Cerebellar nuclear complex (tissue), 1 donor: ENCODE measurements at places on chromosomes 5 and 9.

DNA sequence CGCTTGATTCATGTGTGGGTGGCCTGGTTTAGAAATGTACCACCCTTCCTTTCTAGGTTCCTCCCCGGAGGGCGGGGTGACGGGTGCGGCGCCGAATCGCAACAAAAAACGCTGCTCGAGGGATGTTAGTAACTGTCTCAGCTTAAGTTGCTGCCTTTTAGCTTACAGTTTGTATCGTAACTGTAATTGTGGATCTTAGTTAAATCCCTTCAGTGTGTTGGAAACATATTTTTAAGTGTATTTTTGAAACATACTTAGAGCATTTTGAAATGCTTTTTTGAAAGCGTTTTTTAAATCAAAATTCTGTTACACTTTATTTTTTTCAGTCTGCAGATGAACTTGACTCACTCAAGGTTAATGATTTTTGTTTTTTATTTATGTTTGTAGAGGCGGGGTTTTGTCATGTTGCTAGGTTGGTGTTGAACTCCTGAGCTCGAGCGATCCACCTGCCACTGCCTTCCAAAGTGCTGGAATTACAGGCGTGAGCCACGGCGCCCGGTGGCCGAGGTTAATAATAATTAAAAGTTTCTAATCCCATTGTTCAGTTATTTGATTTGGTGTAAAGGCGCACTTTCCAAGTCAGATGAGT lies 997 bp upstream of the CHD1 start:
- DNase-seq: no peak

DNA sequence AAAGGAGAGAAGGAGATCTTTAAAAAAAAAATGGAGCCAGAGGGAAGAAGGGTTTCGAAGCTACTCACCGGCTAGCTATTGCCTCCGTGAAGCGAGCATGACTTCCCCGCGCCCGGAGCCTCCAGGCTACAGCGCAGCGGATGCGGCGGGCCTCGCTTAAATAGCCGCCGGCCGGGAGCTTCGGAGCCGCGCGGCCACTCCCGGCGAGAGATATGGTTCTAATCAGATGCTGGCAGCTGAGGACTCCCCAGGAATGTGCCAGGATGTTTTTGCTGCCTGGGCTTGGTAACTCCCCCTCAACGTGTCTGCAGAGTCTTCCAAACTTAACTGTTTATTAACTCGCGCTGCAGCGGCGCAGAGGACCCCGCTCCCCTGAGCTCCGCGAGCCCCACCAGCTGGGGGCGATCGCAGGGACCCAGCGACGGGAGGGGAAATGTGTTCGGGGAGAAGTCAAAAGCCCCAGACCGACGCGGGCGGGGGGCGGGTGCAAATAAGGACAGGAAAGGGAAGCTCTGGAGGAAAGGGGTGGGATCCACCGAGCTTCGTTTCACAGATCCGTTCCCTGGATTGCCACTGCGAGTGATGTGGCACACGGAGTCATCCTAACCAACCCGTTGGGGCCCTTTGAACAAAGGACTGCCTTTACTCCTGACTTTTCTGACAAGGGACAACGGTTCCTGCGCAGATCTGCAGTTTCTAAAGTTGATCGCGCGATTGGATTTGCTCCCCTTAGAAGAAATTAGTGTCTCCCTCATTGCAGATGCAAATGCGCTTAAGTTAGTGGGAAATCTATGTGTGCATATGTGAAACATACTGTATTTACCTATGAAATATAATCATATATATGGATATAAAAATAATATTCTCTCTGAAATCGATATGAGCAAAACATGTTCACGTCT lies at the start of gene DAB2:
Gene DAB2 (minus strand): TSS at position 245 of the 902 bp plus-strand sequence. CDS start 30,660 bp downstream, outside the sequence.
- no peak for DNase-seq

- no peak for DNase-seq
These were observed 13.8 kb downstream of the CLPTM1L start for GRCh38 chr5:1330847-1331831.

GRCh38 chr9:77672183-77672582 lies 24.1 kb upstream of the GNA14 start:
- DNase-seq: no peak

- no peak for DNase-seq
These were observed 446.8 kb downstream of the CCDC171 start for GRCh38 chr9:15999422-16000339.

DNA sequence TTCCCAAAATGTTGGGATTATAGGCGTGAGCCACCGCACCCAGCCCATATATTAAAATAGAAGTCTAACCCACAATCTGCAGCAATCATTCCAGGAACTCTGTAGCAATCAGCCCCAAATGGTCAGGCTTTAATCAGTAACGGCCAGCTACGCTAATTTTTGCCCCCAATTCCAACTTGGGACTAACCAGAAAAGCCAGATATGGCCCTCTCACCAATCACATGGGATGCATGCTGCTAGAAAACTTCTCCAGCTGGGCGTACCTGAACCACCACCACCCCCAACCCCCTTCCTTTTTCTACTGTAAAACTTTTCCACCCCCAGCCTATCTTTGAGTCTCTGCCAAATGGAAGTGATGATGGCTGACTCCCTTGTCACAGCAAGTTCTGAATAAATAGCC lies 4.1 kb downstream of the SUSD1 start:
- DNase-seq: no peak

- no peak for DNase-seq
These were observed 222.6 kb downstream of the CAAP1 start for GRCh38 chr9:26669701-26670670.

GRCh38 chr9:130110166-130110565 lies 56.5 kb downstream of the GPR107 start:
- DNase-seq: no peak

DNA sequence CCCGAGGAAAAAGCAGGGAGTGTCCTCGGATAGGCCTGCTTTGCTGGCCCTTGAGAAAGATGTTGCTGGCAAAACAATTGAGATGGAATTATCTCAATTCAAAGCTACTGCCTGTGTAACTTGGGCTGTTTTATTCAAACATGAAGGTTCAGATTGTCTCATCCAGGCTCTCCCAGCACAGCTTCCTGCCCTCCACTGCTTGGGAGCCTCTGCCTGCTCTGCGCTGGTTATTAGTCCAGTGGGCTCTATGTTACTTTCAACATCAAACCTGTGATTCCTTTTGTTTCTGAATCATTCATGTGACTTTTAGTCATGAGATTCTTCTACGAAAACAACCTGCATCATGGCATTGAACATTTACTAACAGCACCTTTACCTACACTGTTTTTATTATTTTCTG lies 123.2 kb downstream of the SNCAIP start:
- no peak for DNase-seq

DNA sequence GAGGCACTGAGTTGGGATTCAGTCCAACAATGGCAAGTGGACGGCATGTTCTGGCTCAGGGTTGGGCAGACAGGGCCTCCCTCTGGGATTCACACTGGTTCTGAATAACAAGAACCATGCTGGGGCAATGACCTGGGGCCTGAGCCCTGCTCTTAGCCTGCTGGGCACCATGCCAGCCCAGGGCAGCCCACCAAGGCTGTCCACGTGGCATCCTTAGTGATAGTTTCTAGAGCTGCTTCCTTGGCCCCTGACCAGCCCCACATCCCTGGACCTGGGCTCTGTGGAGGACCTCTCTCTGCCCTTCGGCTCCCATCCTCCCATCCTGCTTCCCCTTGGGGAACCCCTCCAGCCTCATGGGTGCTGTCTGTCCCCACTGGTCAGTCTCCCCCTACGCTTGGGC lies 22.3 kb upstream of the OLFM1 start:
- DNase-seq: no peak

DNA sequence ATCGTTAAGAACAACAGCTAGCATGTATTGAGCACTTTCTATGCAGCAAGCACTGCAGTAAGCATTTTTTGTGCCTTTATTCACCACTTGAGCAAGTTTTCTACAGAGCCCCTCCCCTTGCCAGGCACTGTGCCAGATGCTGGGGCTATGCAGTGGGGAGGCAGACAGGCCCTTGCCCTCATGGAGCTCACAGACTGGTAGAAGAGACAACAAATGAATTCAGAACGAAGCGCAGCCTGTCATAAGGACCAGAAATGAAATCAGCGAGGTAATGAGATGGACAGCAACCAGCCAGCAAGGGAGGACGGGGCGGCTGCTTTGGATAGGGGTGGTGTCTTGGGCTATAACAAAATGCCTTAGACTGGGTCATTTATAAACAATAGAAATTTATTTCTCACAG lies 68.8 kb downstream of the C9orf50 start:
- no peak for DNase-seq

DNA sequence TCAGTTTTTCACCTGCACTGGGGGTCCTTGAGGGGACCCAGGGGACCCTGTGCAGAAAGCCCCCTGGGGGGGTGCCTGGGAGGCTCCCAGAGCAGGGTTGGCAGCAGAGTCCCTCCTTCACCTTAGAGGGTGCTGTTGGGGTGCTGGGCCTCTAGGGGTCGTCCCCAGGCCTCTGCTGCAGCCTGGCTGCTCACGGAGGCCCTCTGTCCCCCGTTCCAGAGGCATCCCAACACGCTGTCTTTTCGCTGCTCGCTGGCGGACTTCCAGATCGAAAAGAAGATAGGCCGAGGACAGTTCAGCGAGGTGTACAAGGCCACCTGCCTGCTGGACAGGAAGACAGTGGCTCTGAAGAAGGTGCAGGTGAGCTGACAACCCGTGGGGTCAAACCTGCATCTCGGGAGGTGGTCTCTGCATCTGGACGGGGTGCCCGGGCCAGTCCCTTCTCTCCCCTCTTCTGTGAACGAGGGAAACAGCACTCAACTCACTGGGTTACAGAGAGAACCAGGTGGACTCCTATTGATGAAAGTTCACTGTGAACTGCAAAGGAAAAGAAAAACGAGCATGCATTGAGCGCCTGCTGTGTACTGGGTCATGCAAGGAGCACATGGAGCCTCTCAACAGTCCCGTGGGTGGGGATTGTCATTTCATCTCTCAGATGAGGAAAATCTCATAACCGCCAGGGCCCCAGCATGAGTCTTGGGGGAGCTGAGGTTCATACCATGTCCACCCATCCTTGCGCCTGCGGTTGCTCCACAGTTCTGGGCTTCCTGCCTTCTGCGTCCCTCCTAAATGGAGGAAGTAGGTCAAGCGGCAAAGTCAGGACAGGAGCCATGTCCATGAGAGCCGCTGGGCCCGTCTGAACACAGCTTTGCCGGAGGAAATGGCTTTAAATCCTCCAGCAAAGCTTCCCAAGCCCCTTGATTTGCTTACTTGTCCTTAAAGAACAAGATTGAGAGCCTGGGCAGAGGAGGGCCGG lies 54.8 kb downstream of the NEK6 start:
- no peak for DNase-seq

- DNase-seq: peak; percentile 30
These were observed 13.3 kb downstream of the DCANP1 start for GRCh38 chr5:135433681-135434426.

DNA sequence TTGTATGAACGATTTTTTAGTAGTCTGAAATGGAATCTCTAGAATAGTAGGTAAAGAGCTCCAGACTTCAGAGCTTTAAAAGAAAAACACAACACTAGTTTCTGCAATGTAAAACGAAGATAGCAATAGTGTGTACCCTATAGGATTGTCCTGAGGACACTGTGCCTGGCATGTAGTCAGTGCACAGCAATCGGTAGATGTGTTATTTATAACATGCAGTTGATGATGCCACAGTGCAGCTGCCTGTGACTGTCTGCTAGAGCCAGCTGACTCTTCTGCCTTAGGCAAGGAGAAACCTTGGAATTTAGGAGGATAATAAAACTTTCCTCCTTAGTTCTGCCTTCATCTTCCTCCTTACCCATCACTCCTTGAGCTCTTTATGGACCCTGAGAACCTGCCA lies 27.7 kb upstream of the TMOD1 start:
- DNase-seq: no peak

GRCh38 chr5:96909435-96909834 lies 26.4 kb upstream of the LNPEP start:
- no peak for DNase-seq

- DNase-seq: no peak
These were observed 424.1 kb downstream of the TLR4 start for GRCh38 chr9:118128313-118128712.

DNA sequence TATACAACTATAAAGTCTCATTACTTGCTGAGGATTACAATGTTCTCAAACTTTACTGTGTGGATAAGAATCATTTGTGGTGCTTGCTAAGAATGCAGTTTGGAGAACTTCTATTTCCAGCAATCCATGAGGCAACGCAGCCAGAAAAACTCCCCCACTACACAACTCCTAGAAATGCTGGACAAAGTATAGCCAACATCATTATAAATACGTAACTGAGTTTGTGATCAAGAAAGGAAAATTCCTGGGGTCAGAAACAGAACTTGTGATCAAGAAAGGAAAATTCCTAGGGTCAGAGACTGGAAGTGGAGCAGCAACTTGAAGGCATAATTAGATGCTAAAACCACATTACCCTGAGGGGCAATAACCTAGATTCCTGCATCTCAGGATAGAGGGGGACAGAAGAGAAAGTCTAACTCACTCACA lies 81.1 kb downstream of the MAT2B start:
- DNase-seq: no peak

- no peak for DNase-seq
These were observed 228.2 kb upstream of the TYRP1 start for GRCh38 chr9:12464910-12465512.

- DNase-seq: no peak
These were observed 20.0 kb upstream of the CREBRF start for GRCh38 chr5:173035904-173036707.

DNA sequence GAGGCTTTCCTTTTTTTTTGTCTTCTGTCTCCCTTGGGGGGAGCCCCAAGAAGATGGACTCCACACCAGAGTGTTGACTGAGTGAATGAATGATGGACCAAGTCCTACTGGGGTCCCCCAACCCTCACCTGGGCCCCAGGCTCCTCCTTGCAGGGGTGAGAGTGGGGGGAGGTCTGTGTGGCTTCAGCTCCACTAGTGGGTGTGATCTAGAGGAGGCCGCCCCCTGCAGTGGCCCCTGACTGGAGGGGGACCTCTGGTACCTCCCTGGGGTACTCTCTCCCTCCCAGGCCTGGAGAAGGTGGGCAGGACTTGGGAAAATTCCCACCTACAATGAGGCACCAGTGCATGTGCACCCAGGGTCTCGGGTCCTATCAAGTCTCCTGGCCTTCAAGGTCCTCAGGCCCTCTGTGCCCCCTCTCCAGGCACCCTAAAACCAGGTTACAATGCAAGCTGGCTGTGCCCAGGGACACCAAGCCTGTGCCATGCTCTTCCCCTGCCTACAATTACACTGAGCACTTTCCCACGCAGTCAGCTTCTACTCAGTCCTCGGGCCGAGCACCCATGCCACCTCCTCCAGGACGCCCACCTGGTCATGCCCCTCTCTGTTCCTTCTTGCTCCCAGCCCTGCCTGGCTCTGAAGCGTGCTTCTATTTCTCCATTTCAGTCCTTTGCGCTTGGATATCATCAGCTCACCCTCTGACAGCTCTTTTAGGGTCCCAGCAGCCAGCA lies 117.2 kb upstream of the PHYKPL start:
- no peak for DNase-seq

GRCh38 chr9:68775003-68775730 lies 70.1 kb downstream of the PIP5K1B start:
- no peak for DNase-seq

DNA sequence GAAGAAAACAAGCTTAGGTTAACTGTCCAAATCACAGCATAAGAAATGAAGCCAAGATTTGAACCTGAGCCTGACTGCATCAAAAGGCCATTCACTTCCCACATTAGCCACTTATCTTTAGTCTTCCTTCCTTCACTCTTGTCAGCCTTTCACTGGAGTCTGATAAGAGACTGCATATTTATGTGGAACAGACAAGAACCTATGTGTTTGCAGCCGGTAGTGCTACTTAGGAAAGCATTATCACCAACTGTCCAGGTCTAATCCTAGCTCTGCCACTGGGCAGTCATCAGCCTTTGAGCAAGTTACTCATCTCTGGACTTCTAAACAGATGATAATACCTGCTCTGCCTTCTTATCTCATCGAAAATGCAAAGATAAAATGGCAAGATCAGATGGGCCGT lies 12.1 kb upstream of the ATP6V0E1 start:
- DNase-seq: no peak

GRCh38 chr9:20732118-20732517 lies 48.1 kb downstream of the FOCAD start:
- no peak for DNase-seq
